ENCODE measurements at places on chromosomes 11 and 22.

- DNase-seq: no peak
Observed at GRCh38 chr11:69644962-69645675, 4.2 kb downstream of the CCND1 start.

- DNase-seq: no peak
Observed at GRCh38 chr11:116065986-116066385, 561.8 kb upstream of the CADM1 start.

DNA sequence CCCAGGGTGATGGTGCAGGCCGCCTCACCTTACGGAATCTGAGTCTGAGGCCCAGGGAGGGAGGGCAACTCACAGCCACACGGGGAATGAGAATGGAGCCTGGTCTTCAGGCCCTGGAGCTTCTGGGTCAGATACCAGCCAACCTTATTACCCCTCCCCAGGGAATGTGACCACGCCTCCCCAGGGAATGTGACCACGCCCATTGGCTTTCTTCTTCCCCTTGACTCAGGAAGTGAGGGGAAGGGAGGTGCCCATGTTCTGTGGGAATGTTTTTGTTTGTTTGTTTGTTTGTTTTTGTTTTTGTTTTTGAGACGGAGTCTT, 57.5 kb upstream of the RBFOX2 start:
- no peak for DNase-seq

DNA sequence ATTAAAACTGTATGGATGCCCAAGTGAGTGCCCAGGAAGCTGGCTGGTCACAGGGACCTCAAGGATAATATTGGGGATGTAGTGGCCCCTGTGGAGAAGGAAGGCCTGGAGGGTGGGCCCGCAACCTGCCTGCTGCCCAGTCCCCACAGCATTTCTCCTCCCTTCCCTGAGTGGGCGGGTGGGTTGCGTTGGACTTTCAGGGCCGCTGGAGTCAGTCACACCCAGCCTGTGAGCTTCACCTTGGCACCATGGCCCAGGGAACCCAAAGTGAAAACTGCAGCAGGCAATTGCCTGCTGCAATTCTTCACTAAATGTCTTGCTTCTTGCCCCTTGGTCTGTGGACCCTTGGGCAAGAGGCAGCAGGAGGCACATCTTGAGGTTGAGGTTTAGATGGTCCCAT, 4.7 kb downstream of the GNAZ start:
- no peak for DNase-seq

DNA sequence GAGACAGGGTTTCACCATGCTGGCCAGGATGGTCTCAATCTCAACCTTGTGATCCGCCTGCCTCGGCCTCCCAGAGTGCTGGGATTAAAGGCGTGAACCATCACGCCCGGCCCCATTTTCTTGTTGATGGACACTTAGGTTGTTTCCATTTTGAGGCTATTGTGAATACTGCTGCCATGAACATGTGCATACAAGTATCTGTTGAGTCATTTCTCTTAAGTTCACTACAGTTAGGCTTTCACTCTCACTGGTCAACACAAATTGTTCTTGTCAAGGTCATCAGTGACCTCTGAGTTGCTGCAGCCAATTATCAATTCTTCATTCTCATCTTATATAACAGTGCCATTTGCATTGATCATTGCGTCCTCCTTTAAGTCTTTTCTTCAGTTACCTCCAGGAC, 13.0 kb upstream of the ZBTB44 start:
- DNase-seq: no peak

DNA sequence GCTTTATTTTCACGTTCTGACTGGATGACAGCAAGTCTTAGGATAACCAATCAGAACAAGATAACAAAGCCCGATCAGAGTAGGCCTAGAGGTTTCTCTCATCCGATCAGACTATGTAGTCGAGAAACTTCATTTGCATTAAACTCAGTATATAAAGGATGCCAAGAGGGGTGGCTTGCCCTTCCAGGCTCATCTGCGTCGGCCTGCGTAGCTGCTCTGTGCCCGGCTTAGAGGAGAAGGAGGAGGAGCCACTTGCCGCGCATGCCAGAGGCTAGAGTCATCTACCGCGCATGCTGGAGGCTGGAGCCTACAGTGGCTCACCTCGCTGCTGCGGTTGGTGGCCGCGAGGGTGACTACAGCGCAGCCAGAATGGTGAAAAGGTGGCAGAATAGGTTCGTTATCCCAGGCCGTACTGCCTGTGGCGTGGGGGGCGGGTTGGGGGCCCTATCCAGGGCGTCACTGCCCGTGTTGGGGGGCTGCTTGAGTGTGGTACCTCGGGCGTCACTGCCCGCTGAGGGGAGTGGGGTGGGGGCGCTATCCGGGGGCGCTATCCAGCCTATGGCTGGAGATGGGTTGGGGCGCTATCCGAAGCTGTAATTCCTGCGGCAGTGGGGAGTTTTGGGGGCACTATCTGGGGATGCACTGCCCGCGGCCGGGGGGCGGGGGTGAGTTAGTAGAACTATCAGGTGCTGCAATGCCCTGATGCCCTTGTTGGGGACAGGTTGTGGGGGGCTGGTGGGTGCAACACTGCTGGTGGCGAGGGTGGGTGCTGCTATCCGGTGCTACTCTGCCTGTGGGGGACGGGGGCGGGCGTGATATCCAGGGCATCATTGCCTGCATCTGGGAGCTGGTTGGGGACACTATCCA, at the start of gene RFPL2:
Gene RFPL2, minus strand, starts transcription at position 218 of the 867 bp plus-strand sequence. CDS start 2,622 bp downstream, outside the sequence.
- no peak for DNase-seq

DNA sequence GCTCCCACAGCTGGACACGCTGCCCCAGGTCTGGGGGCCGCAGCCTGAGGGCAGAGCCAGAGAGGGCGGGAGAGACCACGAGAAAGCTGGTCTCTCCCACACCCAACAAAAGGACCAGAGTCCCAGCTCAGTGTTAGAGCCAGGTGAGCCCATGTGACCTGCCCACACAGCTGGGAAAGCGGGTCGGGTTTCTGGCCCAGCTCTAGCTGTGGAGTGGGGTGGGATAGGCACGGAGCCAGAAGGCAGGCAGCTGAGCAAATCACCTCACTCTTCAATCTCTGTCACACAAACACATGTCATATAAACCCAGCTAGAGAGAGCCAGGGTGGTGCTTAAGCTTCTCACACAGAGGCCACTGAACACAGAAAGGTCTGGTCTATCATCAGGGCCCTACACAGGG, 7.8 kb upstream of the EIF3D start:
- DNase-seq: peak; percentile 58

- DNase-seq: peak; percentile 90
Observed at GRCh38 chr22:37933711-37934376, 19.6 kb downstream of the C22orf23 start.

GRCh38 chr11:85930879-85931366, 75.7 kb downstream of the CCDC83 start:
- DNase-seq: no peak

- DNase-seq: no peak
Observed at GRCh38 chr11:121231576-121232278, 60.8 kb upstream of the SC5D start.

DNA sequence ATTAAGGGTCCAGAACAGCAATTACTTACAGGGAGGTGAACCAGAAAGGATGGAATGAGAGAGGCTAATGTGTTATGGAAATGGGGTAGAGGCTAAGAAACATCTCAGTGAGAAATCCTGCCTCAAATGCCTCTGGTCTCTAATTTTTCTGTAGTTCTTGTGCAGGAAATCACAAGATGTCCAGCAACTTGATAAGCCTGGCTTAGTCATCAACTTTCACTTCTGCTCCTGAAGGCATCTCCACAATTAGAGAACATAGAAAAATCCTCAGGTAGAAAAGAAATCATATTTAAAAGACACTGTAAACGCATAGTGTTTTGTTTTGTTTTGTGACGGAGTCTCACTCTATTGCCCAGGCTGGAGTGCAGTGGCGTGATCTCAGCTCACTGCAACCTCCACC, 18.7 kb downstream of the MRGPRX4 start:
- no peak for DNase-seq

DNA sequence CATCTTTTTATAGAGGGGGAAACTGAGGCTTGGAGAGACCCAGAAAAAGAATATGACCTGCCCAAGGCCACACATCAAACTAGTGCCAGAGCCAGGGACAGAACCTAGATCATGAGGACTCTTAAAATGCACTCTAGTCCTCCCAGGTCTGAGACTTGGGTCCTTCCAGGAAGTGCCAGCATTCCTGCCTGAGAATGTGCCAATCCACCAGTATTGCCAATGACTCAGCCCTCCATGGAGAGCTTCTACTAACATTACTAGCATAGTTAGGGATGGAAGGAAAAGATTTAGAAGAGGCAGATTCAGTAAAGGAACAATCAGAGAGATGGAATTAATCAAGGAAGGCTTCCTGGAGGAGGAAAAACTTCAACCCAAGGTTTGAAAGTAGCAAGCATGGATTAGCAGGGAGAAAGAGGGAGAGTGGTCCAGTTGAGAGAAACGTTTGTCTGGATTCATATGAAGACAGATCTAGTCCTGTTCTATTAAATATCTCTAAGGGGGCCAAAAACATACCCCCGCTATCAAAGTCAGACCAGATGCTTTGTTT, 20.1 kb upstream of the SMIM35 start:
- DNase-seq: no peak

DNA sequence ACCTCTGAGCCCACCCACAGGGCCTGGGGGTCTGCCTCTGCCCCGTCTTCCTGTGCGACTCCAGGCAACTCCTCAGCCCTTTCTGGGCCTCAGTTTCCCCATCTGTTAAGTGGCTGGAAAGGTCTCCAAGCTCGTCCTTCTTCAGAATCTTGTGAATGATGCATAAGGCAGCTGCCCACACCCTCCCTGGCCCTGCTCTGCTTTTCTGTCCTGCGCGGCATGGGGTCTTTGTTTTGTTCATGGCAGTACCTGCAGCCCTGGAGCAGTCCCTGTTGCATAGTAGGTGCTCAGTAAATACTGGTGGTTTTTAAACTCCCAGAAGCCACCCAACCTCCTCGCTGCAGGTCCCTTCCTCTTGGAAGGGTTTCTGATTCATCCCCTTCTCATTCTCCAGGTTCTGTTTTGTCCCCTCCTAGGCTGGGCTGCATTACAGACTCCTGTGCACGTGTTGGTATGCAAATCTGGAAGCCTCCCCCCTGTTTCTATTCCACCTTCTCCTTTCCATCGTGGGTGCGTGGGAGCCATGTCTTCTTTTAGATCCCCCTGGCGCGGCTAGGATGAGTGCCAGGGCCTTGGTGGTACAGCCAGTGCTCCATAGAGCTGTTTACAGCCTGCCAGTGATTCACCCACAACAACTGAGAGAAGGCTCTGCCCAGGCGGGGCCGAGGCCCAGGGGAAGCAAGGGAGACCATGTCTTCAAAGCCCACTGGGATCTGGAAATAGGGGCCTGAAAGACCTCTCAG, 19.3 kb upstream of the SYT7 start:
- DNase-seq: no peak

DNA sequence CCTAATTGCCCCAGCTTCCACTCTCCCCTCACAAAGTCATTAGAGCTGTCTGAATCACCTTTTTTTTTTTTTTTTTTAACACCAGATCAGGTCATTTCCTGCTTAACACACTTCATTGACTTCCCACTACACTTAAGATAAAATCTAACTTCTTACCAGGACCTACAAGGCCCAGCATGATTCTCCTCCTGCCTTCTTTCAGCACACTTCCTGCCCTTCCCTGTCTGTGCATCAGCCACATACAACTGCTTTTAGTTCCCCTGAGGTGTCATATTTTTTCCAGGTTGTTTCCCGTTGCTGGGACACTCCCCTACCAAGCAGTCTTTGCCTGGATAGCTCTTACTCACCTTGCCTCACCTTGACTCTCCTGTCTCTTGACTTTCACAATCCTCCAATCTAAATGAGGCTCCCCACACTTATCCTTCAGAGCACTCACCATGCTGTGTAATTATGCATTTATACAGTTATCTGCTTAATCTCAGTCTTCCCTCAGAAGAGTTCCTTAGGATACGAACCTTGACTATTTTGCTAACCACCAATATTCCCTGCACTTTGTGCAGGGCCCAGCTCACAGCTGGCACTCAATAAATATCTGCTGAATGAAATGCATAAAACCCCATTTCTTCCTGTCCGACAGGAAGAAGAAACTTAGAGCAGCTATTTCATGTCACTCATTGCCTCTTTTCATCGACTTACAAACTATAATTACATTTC, 96.6 kb upstream of the AKIP1 start:
- DNase-seq: no peak

- peak; percentile 80 for DNase-seq
Observed at GRCh38 chr11:6655790-6656583, at the start of gene DCHS1. Gene DCHS1 (minus strand): TSS chr11:6655809. CDS start chr11:6641613, 14,196 bp downstream.

GRCh38 chr22:37663521-37664140, 5.1 kb downstream of the PDXP start:
- no peak for DNase-seq

- DNase-seq: no peak
Observed at GRCh38 chr22:23688121-23688520, 2.7 kb upstream of the RGL4 start.

DNA sequence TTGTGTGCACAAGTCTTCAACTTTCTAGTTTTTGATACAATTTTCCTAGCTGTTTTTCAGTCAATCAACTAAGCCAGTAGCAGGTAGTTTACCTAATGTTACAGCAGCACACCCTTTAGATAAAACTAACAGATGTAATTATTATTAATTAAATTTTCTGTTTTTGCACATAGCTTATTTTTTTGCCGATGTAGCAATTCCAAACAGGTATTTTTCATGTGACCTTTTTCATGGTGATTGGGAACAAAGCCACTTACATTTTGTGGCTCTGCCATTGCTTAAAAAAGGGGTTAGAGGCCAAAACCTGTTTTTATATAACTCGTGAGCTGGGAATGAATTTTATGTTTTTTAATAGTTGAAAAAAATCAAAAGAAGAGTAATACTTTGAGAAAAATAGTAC, 724.5 kb downstream of the FAM181B start:
- no peak for DNase-seq

GRCh38 chr11:94956963-94957362, 16.4 kb downstream of the CWC15 start:
- no peak for DNase-seq

DNA sequence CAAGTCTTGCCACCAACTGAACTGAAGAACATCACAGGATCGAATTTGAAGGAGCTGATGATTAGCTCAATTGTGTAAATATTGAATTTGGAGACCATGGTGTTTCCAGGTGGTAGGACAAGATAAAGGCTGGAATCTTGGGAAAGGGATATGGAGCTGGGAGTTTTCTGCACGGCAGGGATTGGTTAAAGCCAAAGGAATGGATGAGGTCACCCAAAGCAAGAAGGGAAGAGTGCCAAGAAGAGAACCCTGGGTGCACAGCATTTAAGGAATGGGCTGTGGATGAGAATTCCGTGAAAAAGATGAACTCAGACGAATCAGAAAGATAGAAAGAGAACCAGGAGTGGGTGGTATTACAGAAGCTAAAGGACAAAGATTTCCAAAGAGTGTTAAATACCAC, 29.4 kb upstream of the RRAS2 start:
- DNase-seq: no peak

Data from femur (tissue), 1 donor.